ENCODE measurements at places on chromosomes 16 and 17. TPM values are rescaled to one million over a fixed set of nuclear protein-coding genes. Genes with fewer than 3 reads are reported as not detected.

GRCh38 chr16:58425756-58426494 is 33.7 kb downstream of the GINS3 start:
- DNase-seq: no peak

DNA sequence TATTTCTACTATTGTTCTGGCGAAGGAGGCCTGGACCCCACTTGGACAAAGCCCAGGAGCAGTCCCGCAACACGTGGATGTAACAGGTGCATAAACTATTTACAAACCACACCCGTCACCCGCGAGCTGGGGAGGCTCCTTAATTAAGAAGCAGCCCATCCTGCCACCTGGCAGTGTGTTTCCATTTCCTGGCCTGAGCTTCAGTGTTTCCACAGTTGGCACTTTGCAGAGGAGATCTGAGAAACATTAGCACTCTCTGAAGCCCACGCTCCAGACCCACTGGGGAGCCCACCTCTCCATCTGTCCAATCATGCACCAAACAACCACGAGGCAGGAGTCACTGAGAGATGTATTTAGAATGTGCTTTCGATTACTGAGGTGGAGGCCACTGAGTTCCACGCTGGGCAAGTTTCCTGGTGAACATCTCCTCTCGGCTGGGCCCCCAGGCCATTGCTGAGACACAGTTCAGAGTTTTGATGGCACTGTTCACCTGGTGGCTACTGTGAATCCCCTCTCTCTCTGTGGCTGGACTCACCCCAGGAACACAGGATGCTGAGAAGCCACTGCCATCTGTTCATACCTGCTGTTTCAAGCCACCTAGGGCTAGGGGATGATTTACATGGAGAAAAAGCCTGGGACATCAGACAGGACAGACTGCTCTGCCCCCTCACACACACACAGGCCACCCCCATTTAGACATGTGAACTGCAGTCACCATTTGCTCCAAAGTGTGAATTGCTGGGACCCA is 129.1 kb downstream of the AIPL1 start:
- no peak for DNase-seq

- DNase-seq: no peak
Observed at GRCh38 chr16:88558457-88559442, 11.5 kb upstream of the ZC3H18 start.

NHLRC4 gene
- total RNA-seq: 0.45 TPM
